ENCODE measurements at places on chromosomes 5 and 9.

GRCh38 chr5:139014726-139015125 is 139.6 kb upstream of the LRRTM2 start:
- H3K4me3 ChIP-seq = no peak overlapping the region
- no peak overlapping the region for H3K27ac ChIP-seq
- peaks cover 16% of the 10 kb centered on the region for H3K36me3 ChIP-seq
- no peak for DNase-seq
- no peaks in the 10 kb centered on the region for H3K27me3 ChIP-seq

GRCh38 chr5:142493875-142494518 is 169.2 kb upstream of the SPRY4 start:
- DNase-seq = no peak
- H3K4me3 ChIP-seq = no peak overlapping the region
- no peak overlapping the region for H3K27ac ChIP-seq

DNA sequence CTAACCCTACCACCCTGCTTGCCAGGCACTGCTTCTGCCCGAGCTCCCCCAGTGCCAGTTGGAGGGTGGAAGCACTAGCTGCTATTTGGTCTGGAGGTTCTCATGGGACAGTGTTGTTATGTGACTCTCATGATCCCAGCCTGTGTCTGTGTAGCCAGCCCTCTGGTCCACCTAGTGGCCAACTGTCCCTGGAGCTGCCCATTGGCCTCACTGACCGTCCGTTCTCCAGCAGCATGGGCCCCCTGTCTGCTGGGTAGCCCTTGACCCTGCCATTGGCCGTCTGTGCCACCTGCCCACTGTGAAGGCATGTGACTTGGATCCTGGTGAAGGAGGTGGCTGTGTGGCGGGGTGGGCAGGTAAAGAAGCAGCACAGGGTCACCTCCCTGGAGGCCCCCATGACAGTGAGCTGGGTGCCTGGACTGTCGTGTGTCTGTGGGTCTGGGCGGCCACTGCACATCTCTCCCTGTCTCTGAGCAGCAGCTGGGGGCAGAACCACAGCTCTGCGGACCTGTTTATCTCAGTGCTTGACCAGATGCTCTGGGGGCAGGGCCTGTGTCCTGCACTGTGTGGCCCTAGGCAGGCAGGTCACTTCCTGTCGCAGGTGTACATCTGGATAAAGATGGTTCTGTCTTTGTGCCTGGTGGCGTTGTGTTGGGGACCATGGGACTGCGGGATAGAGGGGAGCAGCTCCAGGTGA is 11.4 kb downstream of the PHF2 start:
- no peak overlapping the region for H3K27ac ChIP-seq
- no peak overlapping the region for H3K4me3 ChIP-seq
- peaks cover 15% of the 10 kb centered on the region for H3K4me1 ChIP-seq
- H3K36me3 ChIP-seq = peaks cover 15% of the 10 kb centered on the region
- peak; percentile 22 for DNase-seq
- no peaks in the 10 kb centered on the region for H3K27me3 ChIP-seq

GRCh38 chr9:13445103-13445500 is 165.6 kb upstream of the MPDZ start:
- no peaks in the 10 kb centered on the region for H3K4me1 ChIP-seq
- H3K27ac ChIP-seq = no peak overlapping the region
- no peak for DNase-seq
- no peaks in the 10 kb centered on the region for H3K36me3 ChIP-seq

DNA sequence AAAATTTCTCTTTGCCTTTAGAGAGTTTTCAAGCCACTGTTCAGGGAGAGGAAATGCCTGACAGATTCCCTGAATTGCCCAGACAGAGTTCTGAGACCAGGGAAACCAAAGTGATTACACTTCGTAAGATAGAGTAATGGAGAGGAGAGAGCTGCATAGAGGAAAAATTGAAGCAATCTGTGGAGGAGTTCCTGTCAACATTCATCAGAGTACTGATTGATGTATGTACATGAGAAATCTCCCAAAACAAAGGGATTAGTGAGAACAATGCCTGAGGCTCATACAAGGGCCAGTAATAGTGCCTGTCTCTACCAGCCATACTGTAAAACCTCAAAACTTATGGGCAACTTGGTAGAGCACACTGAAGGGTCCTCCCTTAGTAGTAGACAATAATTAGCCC is 79.0 kb upstream of the TRIM32 start:
- peaks cover 9% of the 10 kb centered on the region for H3K36me3 ChIP-seq
- DNase-seq = no peak
- no peak overlapping the region for H3K27ac ChIP-seq
- no peaks in the 10 kb centered on the region for H3K27me3 ChIP-seq

DNA sequence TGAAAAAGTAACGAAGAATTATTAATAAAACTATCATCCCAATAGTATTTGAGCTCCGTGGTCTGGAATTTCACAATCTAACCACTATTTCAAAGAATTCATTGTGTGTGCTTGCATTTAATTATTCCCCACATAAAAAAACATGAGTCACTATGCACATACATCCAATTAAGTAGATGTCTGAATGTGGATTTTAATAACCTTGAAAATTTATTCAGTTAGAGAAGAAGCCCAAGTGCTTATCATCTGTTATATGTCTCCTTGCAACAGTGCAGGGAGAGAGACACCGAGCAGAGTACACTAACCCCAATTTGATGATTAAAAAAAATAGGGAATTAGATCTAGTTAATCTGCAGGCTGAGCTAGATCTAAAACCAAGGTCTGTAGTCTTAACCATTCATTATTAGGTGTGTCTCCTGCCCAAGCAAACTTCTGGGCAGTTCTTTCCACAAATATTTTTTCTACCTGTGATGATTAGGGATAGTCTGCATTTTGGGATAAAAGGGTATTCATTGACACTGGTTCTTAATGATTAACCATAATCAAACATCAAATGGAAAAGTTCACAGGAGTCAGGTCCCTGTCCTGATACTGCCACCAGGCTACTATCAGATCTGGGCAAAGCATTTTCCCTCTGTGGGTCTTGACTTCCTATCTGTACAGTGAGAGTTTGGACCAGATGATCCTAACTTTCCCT is 164.2 kb downstream of the GRIA1 start:
- H3K4me1 ChIP-seq = no peaks in the 10 kb centered on the region
- H3K27ac ChIP-seq = no peak overlapping the region
- no peaks in the 10 kb centered on the region for H3K27me3 ChIP-seq
- no peak overlapping the region for H3K4me3 ChIP-seq
